ENCODE measurements at places on chromosomes 5 and 9. TPM values are rescaled to one million over a fixed set of nuclear protein-coding genes. Genes with fewer than 3 reads are reported as not detected.

The SLC6A18 gene
- polyA plus RNA-seq: 3.4 TPM

The SPATA31A1 gene
- not detected for polyA plus RNA-seq

The ZNF474 gene
- polyA plus RNA-seq: 0.49 TPM

The OTULINL gene
- 11.7 TPM for polyA plus RNA-seq

The MEIKIN gene
- polyA plus RNA-seq: not detected

Measured in renal pelvis (tissue), 12 donors.